Articular chondrocyte of knee joint (primary cell): ENCODE measurements at places on chromosomes 3 and 15. TPM values are rescaled to one million over a fixed set of nuclear protein-coding genes. Genes with fewer than 3 reads are reported as not detected.

The NME9 gene
- not detected in 2 replicates for total RNA-seq

The GOLGA6D gene
- not detected in 2 replicates for total RNA-seq

The ATP13A4 gene
- total RNA-seq: 0.26 and 0.54 TPM in 2 replicates

The ADIPOQ gene
- under 0.01 TPM in 1 of 2 replicates, not detected in the other for total RNA-seq

The ARHGEF26 gene
- total RNA-seq: 5.1 and 5.2 TPM in 2 replicates

The TTLL13 gene
- total RNA-seq: 0.11 and 0.13 TPM in 2 replicates

The CTXND1 gene
- not detected in 2 replicates for total RNA-seq

The USP50 gene
- 0.54 and 2.0 TPM in 2 replicates for total RNA-seq

The SRGAP3 gene
- total RNA-seq: 4.4 and 6.0 TPM in 2 replicates

The ARPP21 gene
- total RNA-seq: not detected in 2 replicates

The RASGRP1 gene
- under 0.01 and 0.11 TPM in 2 replicates for total RNA-seq

The SKOR1 gene
- total RNA-seq: 0.11 and 0.13 TPM in 2 replicates

The ACP3 gene
- not detected in 2 replicates for total RNA-seq

The GPR156 gene
- total RNA-seq: 1.2 and 1.5 TPM in 2 replicates

The IQCF5 gene
- not detected in 2 replicates for total RNA-seq

The LRRN1 gene
- total RNA-seq: 1.4 and 4.5 TPM in 2 replicates

The GDPGP1 gene
- total RNA-seq: 6.4 and 10.4 TPM in 2 replicates

The CEP70 gene
- total RNA-seq: 26.9 and 30.7 TPM in 2 replicates

The CATSPER2 gene
- 1.5 and 1.8 TPM in 2 replicates for total RNA-seq

The ZNF501 gene
- total RNA-seq: 6.9 and 9.5 TPM in 2 replicates

The PAQR9 gene
- under 0.01 TPM in 1 of 2 replicates, not detected in the other for total RNA-seq
